ENCODE measurements at places on chromosomes 11 and 22.

DNA sequence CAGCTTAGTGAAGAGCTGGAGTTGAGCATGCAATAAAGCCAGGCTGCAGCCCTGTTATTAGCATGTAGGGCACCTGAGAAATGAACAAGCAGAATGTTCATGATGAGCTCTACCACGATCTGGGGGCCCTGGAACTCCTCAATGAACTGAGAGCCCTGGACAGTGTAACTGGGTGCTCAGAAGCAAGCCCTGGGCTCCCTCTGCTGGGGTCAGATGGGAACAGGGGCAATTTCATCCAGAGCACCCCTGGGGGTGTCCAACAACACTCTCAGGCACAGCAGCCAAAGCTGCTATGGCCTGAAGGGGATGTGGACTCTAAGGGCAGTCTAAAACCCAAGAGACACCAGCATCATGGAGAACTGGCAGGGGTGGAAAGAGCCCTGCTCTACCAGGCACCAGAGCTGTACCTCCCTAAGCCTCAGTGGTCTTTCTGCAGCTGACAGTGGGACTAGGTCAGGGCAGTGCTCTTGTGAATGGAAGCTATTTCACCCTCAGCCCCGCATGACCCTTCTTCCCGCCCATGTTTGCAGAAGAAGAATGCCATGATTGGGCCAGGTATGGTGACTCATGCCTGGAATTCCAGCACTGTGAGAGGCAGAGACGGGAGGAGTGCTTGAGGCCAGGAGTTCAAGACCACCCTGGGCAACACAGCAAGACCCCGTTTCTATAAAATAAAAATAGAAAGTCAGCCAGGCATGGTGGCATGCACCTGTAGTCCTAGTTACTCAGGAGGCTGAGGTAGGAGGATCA lies 28.9 kb downstream of the THOC5 start:
- no peak for DNase-seq

DNA sequence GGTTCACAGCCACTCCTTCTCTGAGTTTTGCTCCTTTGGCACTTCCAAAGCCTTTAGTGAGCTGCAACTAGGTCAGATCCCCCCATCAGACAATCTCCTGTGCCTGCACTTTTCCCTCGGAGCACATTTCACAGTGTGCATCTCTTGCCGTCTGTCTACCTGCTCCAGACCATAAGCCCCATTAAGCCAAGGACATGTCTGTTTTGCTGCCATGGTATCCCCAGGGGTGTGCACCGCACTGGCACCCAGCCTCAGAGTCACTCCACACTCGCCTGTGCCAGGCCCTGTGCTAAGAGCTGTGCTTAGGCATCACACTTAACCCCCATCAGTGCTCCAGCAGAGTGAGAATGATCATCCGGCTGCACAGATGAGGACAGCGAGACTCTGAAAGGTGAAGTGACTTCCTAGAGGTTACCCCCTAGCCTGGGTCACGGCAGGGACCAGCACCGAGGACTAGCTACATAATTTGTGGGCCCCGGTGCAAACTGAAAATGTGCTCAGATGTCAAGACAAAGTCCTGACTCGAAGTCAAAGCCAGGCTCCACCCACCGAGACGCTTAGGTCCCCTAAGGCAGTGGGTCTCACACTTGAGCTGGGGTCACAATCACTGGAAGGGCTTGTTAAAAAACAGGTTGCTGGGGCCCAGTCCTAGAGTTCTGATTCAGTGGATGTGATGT lies 33.9 kb downstream of the ARRB1 start:
- no peak for DNase-seq

DNA sequence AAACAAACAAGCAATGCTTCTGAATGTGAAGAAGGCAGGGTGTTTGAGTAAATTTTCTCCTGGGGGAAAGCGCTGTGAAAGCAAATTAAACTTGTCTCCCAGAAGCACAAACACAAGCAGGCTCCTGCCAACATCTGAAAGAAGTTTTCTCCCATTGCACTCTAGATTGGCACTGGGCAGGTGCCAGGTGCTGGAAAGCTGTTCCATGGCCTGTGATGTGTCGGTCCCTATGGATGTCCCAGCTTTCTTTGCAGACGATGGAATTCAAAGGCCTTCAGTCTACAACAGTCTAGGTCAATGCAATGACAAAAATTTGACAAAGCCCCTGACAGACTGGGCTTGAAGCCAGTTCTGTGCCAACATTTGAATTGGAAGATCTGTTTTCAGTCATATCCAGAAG lies 246.1 kb upstream of the NARS2 start:
- no peak for DNase-seq

- peak; percentile 97 for DNase-seq
Observed at GRCh38 chr11:36222831-36223635, 66.2 kb downstream of the COMMD9 start.

DNA sequence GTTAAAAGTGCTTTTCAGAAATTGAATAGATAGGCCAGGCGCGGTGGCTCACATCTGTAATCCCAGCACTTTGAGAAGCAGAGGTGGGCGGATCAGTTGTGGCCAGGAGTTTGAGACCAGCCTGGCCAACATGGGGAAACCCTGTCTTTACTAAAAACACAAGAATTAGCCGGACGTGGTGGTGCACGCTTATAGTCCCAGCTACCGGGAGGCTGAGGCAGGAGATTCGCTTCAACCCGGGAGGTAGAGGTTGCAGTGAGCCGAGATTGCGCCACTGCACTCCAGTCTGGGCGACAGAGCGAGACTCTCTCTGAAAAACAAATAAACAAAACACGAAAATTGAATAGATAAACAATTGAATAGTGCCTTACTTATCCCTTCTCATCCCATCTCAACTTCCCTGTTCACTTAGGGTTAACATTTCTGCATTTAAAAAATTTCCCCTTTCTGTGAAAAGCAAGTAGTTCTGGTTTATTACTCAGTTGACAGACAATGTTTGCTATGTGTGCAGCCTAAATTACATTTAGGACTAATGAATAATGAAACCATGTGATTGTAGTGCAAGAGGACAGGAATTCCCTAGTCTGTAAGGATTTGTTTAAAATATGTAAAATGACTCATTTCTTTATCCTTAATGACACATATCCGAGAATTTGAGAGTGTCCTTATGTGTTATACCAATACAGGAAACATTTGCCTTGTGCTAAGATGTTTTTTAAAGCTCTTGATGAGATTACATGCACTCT lies 6.0 kb downstream of the RNF169 start:
- DNase-seq = no peak
